ENCODE measurements at places on chromosomes 4 and X. TPM values are rescaled to one million over a fixed set of nuclear protein-coding genes. Genes with fewer than 3 reads are reported as not detected.

Gene RASSF6
- total RNA-seq, result not detected

Gene ARL13A
- not detected for total RNA-seq

Gene GIMD1
- total RNA-seq, result not detected

Gene PPP2R2C
- 3.9 TPM for total RNA-seq

Gene PHEX
- 2.4 TPM for total RNA-seq

Gene MAGEA4
- 922 TPM for total RNA-seq

Gene TMEM164
- 9.8 TPM for total RNA-seq

Gene HEPH
- total RNA-seq, result not detected

Gene AMELX
- total RNA-seq, result not detected

Gene NPY2R
- total RNA-seq, result not detected

Gene IL13RA2
- total RNA-seq, result 350 TPM

Gene MAB21L2
- not detected for total RNA-seq
